ENCODE measurements at places on chromosomes 4 and X.

- DNase-seq: no peak
Measured at GRCh38 chrX:10759141-10759799, 138.9 kb upstream of the MID1 start.

DNA sequence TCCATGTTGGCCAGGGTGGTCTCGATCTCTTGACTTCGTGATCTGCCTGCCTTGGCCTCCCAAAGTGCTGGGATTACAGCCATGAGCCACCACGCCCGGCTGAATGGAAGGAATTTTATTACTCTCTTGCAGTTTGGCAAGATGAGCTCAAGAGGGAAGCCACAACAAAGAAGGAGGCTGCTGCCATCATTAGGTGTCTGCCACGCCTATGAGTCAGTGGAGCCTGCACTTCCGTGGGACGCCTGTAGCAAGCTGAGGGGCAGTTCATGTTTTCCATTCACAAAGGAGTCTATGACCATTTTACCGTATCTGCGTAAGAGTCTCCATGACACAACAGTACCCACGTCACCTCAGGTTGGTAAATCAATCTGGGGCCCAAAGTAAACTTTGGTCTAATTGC lies 51.2 kb upstream of the CHRNA9 start:
- peak; percentile 80 for DNase-seq

DNA sequence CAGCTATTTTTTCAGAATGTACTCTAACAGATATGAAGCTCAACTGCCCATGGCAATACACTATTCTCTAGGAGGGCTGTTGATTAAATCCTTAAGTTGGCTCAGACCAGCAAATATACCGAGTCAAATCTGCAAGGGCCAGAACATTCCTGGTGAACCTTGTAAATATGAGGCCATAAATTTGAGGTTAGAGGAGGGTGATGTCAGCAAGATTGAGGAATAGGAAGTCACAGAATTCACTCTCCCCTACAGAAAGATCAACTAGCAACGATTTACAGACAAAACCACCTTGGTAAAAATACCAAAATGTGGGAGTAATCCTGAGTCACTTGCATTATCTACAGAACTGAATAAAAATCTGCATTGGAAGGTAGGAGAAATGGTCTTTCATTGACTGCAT lies 399.3 kb downstream of the GPM6A start:
- no peak for DNase-seq

- no peak for DNase-seq
Measured at GRCh38 chr4:169617306-169617705, 3.1 kb upstream of the CLCN3 start.

DNA sequence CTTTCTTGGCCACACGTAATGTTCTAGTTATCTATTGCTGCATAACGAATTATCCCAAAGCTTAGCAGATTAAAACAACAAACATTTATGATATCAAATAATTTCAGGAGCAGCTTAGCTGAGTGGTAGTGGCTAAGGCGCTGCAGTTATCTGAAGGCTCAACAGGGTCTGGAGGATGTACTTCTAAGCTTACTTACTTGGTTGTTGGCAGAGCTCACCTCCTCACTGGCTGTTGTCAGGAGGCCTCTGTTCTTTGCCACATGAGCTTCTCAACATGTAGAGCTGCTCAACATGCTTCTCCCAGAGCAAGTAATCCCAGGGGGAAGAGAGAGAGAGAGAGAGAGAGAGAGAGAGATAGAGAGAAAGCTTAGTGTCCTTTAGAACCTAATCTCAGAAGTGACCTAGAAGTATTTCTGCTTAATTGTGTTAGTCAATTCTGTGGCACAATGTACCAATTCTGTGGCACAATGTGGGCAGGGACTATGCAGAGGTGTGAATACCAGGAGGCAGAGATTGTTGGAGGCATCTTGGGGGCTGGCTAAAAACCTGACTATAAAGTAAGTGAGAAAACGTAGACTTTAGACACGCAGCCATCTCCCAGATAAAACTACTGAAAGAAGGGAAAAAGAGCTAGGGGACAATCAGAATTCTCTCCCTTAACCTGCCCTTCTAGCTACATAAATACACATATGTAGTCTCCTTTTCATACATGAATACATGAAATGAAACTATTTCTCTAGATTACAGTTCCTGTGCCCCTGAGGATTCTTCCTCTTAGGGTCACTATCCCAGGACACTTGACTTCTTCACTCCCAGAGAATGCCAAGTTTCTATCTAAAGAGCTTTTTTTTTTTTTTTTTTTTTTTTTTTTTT lies 40.2 kb downstream of the HOPX start:
- DNase-seq: no peak

DNA sequence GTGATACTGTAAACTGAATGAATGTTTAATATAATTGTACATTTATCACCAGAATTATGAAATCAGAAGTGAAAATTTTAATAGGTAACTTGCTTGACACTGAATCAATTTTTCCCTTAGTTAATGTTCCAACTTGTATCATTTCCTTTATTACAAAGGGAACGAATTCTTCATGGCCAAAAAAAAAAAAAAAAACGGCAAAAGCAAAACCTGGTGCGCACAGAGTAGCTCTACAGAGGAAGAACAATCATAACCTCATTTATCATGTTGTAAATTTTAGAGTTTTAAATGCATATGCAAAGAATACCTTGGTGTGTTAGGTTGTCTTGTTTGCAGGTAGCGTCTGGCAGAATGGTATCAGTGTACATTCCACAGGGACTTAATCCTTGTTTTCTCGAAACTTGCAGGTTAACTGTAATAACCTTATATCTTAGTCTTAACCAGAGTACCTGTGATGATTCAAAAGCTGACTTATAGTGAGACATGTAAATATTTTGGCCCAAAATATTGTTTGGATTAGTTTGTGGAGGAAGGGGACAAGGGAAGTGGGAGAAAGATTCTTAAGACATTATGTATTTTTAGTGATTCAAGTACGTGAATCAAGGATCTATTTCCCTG lies 70.0 kb downstream of the NPNT start:
- no peak for DNase-seq

DNA sequence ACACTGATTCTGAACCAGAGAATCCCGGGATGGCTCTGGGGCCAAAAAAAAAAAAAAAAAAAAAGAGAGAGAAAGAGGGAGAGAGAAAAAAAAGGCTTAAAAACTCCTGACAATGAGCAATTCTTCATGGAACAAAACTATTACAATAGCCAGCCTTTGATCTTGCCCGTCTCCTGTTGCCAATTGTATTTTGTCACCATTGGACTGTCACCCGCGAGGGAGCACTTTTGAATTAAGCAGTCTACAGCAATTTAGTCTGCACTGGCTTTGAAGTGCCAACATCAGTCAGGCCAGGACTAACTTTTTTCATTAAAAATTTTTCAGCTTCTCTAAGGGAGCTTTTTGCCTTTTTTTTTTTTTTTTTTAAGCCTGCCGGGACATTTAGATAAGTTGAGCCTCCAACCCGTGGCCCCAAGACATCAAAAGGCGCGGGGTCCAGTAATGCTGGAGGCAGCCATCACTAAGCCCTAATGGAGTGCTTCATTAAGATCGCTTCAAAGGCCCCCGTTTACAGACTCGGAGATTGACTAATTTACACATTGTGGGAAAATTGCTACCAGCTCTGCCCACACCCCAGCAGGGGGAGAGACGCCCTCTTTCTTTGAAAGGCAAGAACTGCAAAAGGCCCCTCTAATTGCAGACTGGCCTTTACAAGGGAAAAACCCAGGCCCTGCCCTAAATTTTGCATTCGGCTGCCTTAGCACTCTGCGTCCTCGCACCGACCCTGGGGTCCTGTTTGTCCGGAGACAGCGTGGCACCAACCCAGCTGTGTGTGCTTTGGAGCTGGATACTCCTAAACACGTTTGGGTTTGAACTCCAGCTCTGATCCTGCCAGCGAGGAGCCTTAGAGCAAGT lies 98.1 kb upstream of the MSX1 start:
- DNase-seq: no peak
